Right renal cortex interstitium (tissue), 3 donors: ENCODE measurements at places on chromosomes 6 and 20. TPM values are rescaled to one million over a fixed set of nuclear protein-coding genes. Genes with fewer than 3 reads are reported as not detected.

The CLDN20 gene
- 0.75 TPM for polyA plus RNA-seq

The ATXN1 gene
- 17.5 TPM for polyA plus RNA-seq

The NEURL2 gene
- polyA plus RNA-seq = 4.3 TPM

The RIPOR2 gene
- 8.3 TPM for polyA plus RNA-seq

The MUC22 gene
- not detected for polyA plus RNA-seq

The OPRM1 gene
- not detected for polyA plus RNA-seq

DNA sequence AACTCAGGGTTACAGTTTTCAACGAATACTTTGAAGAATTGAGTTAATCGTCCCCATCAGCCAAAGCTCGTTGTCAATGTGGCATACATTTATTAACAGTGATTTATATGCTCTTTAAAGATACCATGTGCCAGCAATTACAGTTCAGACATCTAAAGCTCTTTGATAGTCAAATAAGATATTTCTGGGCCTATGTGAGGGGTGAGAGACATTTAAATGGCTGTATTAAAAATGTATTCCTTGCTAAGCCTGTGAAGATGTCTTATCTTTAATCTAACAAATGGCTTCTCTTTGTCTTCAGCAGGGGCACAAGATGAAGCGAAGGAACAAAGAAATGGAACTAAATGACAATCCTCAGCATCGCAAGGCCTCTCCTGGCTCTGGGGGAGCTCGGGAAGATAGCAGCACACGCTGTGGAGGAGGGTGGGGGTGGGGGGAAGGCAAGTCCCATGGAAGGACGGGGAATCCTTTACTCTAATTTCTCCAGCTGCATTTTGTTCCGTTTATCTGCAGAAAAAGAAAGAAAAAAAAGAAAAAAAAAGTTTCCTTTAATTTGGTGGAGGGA lies 523.6 kb downstream of the KIF16B start:
- no peak for DNase-seq

DNA sequence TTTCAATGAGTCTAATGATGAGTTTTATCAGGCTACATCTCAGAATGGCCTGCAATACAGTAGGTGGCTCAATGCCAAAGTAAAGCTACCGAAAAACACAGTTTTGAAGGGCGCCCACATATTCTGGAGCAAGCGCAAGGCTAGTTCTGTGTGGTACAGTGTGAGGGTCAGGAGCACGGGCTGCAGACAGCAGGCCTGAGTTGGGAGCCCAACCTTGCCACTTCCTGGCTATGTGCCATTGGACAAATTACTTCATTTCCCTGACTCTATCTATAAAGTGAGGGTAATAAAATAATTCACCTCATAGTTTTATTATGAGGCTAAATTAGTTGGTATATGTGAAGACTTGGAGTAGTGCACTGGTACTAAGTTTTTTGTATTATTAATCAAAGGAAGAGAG lies 150.7 kb downstream of the OPN5 start:
- no peak for DNase-seq

- DNase-seq = no peak
Observed at GRCh38 chr6:10276106-10276505, 138.8 kb downstream of the TFAP2A start.

DNA sequence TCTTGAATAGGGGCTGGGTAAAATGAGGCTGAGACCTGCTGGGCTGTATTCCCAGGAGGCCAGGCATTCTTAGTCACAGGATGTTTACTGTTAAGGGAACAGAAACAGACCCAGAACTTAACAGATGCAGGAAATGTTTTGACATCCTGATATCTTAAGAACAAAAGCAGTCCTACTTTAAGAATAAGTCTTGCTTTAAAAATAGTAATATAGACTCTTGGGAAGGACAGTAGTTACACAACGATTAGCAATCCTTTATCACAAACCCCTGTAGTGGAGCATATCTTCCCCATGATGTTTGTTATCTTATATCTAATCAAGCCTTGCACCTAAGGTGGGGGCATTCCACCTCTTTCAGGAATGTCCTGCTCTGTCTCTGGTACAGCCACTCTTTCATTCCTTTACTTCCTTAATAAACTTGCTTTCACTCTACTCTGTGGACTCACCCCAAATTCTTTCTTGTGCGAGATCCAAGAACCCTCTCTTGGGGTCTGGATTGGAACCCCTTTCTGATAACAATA lies 493.7 kb upstream of the SULF2 start:
- no peak for DNase-seq

GRCh38 chr6:23890543-23891227 lies 235.3 kb upstream of the NRSN1 start:
- DNase-seq = no peak

- DNase-seq = no peak
Observed at GRCh38 chr20:56163806-56164205, 84.7 kb upstream of the MC3R start.

- no peak for DNase-seq
Observed at GRCh38 chr6:145531822-145532221, 203.5 kb downstream of the EPM2A start.

DNA sequence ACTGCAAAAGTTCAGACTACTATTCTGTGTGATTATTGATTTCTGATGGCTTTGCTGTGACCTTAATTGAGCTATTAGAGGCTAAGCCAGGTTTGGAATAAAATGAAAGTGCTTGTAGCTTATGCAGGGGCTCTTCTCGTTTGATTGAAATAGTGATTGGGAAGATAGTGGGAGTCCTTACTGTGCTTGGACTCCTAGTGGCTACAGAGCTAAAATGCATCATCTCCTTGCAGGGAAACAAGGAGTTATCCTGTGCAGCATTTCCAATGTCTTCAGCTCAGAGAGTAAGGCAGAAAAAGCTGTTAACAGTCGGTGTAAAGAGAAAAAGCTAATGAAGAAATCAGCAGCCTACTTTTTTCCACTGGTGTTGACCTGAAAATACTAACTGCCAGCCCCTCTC lies 173.5 kb downstream of the SLC35F1 start:
- no peak for DNase-seq

DNA sequence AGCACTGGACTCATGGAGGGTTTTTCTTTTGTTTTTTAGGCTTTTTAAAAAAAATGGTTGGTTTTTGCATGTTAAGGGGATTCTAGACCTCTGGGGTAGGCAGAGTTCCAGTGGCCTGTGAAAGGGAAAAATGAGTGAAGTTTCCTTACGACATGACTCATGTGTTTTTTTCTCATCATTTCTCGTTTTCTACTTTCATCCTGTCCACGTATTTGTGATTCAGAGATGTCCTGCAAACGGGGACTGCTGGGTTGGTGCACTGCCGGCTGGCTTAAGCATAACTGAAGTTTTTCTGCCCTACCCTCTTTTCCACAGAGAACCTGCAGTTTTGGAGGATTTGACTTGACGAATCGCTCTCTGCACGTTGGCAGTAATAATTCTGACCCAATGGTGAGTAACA lies 182.3 kb downstream of the SASH1 start:
- no peak for DNase-seq

GRCh38 chr20:5784735-5785134 lies 34.5 kb downstream of the SHLD1 start:
- no peak for DNase-seq

DNA sequence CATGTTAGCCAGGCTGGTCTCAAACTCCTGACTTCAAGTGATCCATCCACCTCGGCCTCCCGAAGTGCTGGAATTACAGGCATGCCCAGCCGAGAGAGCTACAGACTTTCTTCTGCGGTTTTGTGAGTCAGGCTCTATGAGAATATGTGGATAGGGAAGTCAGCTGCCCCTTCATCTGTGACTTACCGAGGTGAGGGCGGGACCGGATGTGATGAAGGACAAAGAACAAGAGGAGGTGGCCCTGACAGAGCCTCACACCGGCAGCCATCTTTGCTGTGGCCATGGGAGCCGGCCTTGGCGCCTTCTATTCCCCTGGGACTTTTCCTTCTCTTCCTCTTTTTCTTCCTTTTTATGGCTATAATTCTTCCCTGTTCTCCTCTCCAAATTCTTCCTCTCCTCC lies 67.0 kb downstream of the IYD start:
- DNase-seq = no peak

DNA sequence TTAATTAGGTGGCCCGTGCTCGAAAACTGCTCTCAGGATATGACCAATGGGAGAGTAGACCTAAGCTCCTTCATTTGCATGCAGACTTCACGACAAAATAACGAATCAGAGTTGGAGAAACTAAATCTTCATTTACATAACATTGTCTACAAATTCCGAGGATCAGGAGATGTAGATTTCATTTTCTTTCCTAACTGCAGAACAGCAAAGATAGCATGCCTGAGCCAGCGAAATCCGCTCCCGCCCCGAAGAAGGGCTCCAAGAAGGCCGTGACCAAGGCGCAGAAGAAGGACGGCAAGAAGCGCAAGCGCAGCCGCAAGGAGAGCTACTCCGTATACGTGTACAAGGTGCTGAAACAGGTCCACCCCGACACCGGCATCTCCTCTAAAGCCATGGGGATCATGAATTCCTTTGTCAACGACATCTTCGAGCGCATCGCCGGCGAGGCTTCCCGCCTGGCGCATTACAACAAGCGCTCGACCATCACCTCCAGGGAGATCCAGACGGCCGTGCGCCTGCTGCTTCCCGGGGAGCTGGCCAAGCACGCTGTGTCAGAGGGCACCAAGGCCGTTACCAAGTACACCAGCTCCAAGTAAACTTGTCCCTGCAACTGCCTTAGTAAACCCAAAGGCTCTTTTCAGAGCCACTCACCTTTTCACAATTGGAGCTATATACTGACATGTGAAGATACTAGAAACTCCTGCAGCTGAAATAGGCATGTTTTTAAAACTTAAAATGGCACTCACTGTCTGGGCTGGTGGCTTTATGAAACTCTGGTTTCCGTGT lies 96.5 kb downstream of the HFE start:
- DNase-seq = no peak

GRCh38 chr20:31674895-31675827 lies 37.4 kb downstream of the COX4I2 start:
- no peak for DNase-seq

- no peak for DNase-seq
Observed at GRCh38 chr20:39800111-39800510, 838.0 kb downstream of the DHX35 start.

- no peak for DNase-seq
Observed at GRCh38 chr20:44803383-44803941, 6.9 kb downstream of the RIMS4 start.

DNA sequence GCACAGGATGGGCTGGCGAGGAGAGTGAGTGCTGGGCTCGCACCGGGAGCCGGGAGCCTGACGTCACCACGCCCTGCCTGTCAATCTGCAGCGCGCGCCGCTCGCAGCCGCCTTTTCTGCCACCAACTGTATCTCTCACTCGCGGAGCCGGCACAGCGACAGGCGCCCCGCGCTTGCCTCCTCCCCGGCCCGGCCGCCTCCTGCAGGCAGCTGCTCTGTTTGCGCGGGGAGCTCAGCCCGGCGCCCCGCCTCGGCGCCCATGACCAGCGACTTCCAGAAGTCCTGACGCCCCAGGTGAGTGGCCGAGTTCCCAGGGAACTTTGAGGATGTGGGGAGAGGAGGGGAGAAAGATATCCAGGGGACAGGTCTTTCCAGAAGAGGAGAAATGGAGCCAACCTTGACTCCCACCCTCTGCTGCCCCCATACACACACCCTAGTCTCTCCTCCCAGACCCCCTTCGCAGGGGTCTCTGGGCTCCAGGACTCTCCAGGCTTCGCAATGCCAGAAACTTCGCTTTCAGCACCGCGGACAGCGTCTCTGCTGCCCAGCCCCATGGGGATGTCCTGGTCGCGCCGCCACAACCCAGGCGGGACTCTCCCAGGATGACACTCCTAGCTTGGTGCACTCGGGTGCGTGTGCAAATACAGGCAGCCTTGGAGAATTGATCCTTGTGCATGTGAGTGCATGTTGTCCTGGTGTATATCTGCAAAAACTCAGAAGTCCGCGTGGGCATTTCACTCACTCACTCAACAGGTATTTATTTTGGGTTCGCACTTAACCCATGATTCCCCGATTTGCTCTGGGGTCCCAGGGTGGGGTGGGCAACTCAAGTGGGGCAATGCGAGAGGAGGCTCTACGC lies at the start of gene GPR6:
Gene GPR6 (plus strand): TSS at position 138 of the 859 bp plus-strand sequence. CDS start 802 bp downstream, outside the sequence.
- DNase-seq = peak; percentile 75

GRCh38 chr20:60512443-60512842 lies 554.2 kb downstream of the CDH26 start:
- DNase-seq = no peak

- DNase-seq = no peak
Observed at GRCh38 chr6:152386131-152386530, 251.0 kb downstream of the SYNE1 start.

GRCh38 chr6:75326557-75327258 lies 42.1 kb upstream of the TMEM30A start:
- DNase-seq = no peak

DNA sequence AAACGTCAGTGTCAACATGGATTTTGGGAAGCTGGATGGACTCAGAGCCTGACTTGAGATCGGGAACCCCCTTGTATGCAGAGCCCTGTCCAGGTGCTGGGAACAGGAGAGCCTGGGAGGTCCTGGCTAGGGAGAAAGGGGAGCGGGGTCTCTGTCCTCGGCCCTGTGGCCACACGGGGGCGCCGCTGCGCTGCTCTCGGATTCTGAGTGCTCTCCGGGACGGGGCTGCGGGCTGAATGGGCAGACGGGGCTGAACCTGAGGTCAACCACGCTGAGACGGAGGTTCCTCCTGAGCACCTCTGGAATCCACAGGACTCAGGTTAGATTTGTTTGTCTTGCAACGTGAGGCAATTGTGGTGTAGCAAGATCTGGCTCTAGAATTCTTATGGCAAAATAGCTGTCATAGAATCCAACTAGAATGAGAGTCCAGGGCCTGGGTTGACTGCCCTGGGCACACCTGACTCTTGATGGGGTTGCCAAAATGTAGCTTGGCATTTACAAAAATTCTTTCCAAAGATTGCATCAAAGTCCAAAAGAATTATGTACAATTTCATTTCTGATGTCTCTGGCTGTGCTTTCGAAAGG lies 20.6 kb upstream of the HLA-F start:
- no peak for DNase-seq

DNA sequence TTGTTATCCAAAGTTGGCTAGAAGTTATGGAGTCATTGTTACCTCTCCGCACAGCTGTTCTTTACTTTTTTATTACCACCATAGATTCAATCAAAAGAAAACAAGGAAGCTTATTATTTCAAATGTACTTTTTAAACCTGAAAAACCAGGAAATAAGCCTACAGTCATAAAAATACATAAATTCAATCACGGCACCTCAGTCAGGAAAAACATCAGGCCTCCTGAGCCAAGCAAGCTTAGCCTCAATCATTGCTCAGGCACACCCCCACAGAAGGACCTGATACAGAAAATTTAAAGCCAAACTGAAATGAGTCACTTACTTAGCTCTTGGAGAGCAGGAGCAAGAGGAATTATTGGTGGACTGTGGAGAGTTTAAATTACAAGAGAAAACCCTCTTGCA lies 44.3 kb downstream of the MARCKS start:
- DNase-seq = no peak
